ENCODE measurements at places on chromosomes 12 and 14.

GRCh38 chr14:26598081-26598671 lies 343 bp upstream of the NOVA1 start:
- DNase-seq: peak; percentile 99

GRCh38 chr12:22334410-22335100 lies at the start of gene ST8SIA1:
ST8SIA1 (minus strand) TSS chr12:22334707; CDS start chr12:22334232, 475 bp downstream.
- DNase-seq: no peak

DNA sequence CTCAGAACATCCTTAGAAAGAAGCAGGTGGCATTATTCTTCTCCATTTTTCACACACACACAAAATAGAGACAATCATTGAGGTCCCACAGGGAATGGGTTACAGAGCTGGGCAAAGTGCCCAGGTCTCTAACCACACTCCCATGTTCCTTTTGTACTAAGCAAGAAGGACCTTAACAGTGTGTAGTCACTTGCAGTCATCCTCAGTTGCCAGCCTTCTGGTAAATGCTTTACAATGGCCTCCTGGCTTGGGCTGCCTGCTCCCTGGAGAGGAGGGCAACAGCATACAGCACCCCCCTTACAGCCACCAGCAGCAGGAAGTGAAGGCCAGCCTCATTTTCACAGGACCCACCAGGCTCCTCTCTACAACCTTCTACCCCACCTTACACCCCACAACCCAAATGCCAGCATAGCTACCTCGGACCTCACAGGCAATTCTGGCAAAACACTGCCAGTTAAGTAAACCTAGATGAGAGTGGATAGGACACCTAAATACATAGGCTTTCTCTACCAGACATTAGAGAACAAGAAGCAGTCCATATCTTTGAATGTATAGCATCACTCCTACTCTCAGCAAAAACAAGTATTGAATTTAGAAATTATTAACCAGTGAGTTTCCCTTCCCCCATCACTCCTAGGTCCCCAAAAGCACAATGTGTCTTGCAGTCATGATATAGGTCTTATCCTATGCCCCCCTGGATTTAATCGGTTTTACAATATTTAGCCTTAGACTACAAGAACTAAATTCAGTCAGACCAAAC lies 88.1 kb downstream of the PPP2R5E start:
- DNase-seq: peak; percentile 59

DNA sequence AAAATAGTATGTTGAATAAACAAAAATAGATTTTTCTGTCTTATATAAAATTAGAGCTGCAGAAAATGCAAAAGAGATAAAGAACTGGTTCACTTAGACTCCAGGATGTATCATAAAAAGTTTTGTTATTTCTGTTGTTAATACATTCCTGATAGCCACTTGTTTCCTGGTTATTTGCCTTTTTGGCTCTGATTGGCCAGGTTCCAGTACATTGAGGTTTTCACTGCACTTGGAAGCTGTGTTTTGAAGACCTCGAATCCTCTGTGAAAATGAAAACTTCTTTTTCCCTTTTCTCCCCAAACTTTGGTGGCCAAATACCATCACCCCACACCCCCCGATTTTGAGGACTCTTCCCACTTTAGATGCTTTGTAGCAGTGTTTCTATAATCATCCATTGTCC lies 525.3 kb downstream of the MED13L start:
- no peak for DNase-seq

DNA sequence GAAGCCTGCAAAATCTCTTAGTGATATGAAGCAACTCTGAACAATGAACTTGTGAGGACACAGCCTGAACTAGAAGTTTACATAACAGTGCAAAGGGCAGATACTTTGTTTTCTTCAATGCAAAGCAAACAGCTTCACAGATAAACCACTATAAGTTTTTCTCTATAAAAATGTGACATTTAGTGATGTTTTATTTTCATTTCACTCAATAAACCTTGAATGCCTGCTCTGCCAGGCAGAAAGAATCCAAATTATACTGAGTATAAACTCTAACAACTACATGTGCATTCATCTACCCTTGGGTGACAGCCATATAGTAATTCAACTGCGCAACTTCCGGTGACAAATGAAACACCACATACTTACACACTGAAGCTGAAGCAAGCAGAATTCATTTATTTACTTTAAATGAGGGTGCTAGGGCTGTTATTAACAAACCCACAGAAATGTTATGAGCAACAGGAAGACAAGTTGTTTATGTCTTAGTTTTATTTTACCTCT lies 10.3 kb downstream of the DCP1B start:
- DNase-seq: no peak
